ENCODE measurements at places on chromosomes 13 and 19. TPM values are rescaled to one million over a fixed set of nuclear protein-coding genes. Genes with fewer than 3 reads are reported as not detected.

Gene USPL1
- 8.7 TPM for total RNA-seq

Gene SERTAD3
- total RNA-seq: 21.0 TPM

Gene C5AR2
- 0.16 TPM for total RNA-seq

Gene CGB1
- total RNA-seq: not detected

Gene ZNF177
- total RNA-seq: 1.5 TPM

Gene PODNL1
- 1.0 TPM for total RNA-seq

Gene KLK3
- total RNA-seq: 0.09 TPM

Gene C19orf85
- not detected for total RNA-seq

Gene TBXA2R
- 1.1 TPM for total RNA-seq

Gene APC2
- 0.63 TPM for total RNA-seq

Gene PEAK3
- total RNA-seq: not detected

Gene CEACAM8
- total RNA-seq: not detected

Gene AP2S1
- total RNA-seq: 155 TPM

Gene ZNF560
- 1.2 TPM for total RNA-seq

Gene RPS19
- total RNA-seq: 3,929 TPM

Gene TMEM38A
- 3.2 TPM for total RNA-seq

Gene SLC35E1
- total RNA-seq: 11.0 TPM

Gene ZNF541
- not detected for total RNA-seq

Gene EBI3
- total RNA-seq: 0.16 TPM

Gene POLR1G
- 2.0 TPM for total RNA-seq

Gene SHISA7
- total RNA-seq: not detected

Gene MIA
- 0.26 TPM for total RNA-seq

Gene TTYH1
- total RNA-seq: under 0.01 TPM

Gene COL5A3
- total RNA-seq: 1.7 TPM

Gene ZNF470
- 5.8 TPM for total RNA-seq

Gene SGCG
- total RNA-seq: 1.3 TPM

Gene TLE2
- 4.3 TPM for total RNA-seq

Gene CEACAM3
- not detected for total RNA-seq

Gene SPART
- 88.0 TPM for total RNA-seq

Gene RXFP2
- total RNA-seq: not detected

Gene KLK4
- not detected for total RNA-seq

Gene RNF126
- total RNA-seq: 10.1 TPM

Gene KASH5
- total RNA-seq: not detected

Gene SELENOV
- total RNA-seq: not detected

Gene TJP3
- total RNA-seq: under 0.01 TPM

Gene URAD
- total RNA-seq: not detected

Gene ZNF350
- 12.5 TPM for total RNA-seq

Gene PROSER3
- 3.2 TPM for total RNA-seq
